Stimulated activated CD4-positive, alpha-beta T cell treated with anti-CD3 and anti-CD28 coated beads, Interleukin-15, amount 100 ng/mL, for 1 hour (primary cell): ENCODE measurements at places on chromosomes 1 and 21.

DNA sequence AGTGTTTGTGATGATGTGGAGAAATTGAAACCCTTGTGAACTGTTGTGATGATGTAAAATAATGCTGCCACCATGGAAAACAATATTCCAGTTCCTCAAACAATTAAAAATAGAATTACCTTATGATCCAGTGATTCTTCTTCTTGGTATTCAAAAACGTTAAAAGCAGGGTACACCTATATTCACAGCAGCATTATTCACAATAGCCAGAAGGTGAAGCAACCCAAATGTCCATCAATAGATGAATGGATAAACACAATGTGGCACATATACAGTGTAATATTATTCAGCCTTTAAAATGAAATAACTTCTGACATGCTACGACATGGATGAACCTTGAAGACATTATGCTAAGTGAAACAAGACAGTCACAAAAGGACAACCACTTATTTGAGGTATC is 59.2 kb downstream of the LYPLAL1 start:
- no peak for DNase-seq

DNA sequence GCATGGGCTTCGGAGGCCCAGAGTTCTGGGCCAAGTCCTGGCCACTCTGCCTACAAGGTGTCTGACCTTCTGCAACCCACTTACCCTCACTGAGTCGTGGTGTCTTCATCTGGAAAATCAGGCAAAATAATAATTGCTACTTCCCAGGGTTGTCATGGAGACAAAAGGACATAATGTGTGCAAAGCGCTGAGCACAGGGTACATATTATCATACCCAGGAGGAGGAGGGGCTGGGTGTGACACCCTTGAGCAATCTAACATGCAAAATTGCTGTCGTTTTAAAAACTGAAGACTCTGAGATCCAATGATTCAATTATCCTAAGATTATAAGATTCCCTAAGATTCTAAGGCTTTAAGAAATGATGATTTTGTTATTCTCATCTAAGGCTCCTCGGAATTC is 459.5 kb downstream of the PTPRU start:
- DNase-seq, result no peak

GRCh38 chr1:65979136-65980044 is 186.7 kb downstream of the PDE4B start:
- DNase-seq, result no peak

- no peak for DNase-seq
Observed at GRCh38 chr21:35861661-35862060, 198.7 kb downstream of the SETD4 start.

- no peak for DNase-seq
Observed at GRCh38 chr1:91672601-91673161, 172.0 kb downstream of the CDC7 start.

DNA sequence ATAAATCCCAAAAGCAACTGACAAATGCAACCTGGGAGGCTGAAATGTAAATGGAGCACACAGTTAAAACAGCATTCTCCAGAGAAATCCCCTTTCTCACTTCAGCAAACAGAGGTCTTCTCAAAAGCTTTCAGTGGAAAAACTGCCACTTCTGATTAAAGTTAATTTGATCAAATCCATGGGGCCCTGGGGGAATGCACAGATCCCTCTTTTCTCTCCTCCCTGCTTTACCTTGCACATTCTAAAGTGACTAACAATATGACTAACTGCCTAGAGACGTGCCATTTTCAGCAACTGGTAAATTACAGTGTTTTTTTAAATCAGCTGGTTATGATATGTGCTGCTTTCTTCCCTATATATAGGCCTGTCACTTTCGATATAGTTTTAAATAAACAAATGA is 142.5 kb downstream of the RERE start:
- no peak for DNase-seq
